ENCODE measurements at places on chromosomes 2 and 18. TPM values are rescaled to one million over a fixed set of nuclear protein-coding genes. Genes with fewer than 3 reads are reported as not detected.

The CCNYL1 gene
- total RNA-seq = 17.8 TPM

The CDH7 gene
- not detected for total RNA-seq

The MAL gene
- total RNA-seq = 0.96 TPM

The CPO gene
- under 0.01 TPM for total RNA-seq

The TEKT4 gene
- total RNA-seq = not detected

The ANKRD30B gene
- total RNA-seq = 0.96 TPM

The TUBA3E gene
- total RNA-seq = not detected

The FBXO41 gene
- 0.38 TPM for total RNA-seq

The SMPD4 gene
- total RNA-seq = 10.4 TPM

The MYCN gene
- total RNA-seq = not detected

The PNKD gene
- total RNA-seq = 18.0 TPM

The HNMT gene
- 28.0 TPM for total RNA-seq

The ATL2 gene
- 114 TPM for total RNA-seq

The LYG2 gene
- not detected for total RNA-seq

The SDC1 gene
- 14.4 TPM for total RNA-seq

The SPAG16 gene
- 43.1 TPM for total RNA-seq

The SCYGR4 gene
- not detected for total RNA-seq

The ACTG2 gene
- under 0.01 TPM for total RNA-seq

The BMP10 gene
- not detected for total RNA-seq

The ECEL1 gene
- not detected for total RNA-seq

The ZNF396 gene
- 2.0 TPM for total RNA-seq

The SGO2 gene
- 28.6 TPM for total RNA-seq

The IL1A gene
- total RNA-seq = 8.2 TPM

The GKN2 gene
- total RNA-seq = not detected

The DNAH6 gene
- total RNA-seq = under 0.01 TPM

The CCDC141 gene
- 0.19 TPM for total RNA-seq

The SFT2D3 gene
- total RNA-seq = 4.4 TPM

The SLC5A7 gene
- not detected for total RNA-seq

The FHOD3 gene
- 9.9 TPM for total RNA-seq

The IL37 gene
- not detected for total RNA-seq

The IL36B gene
- not detected for total RNA-seq

The CBLN2 gene
- total RNA-seq = not detected

The CD28 gene
- not detected for total RNA-seq

The KRTCAP3 gene
- not detected for total RNA-seq

The LRP2 gene
- total RNA-seq = under 0.01 TPM

The TFCP2L1 gene
- 0.19 TPM for total RNA-seq

The GPR39 gene
- 2.3 TPM for total RNA-seq

The PMAIP1 gene
- total RNA-seq = 2.5 TPM

The SERPINB12 gene
- total RNA-seq = not detected

The DRC1 gene
- not detected for total RNA-seq

The RNMT gene
- 20.3 TPM for total RNA-seq

All from regular cardiac myocyte (primary cell).